ENCODE measurements at places on chromosomes 6 and 20.

DNA sequence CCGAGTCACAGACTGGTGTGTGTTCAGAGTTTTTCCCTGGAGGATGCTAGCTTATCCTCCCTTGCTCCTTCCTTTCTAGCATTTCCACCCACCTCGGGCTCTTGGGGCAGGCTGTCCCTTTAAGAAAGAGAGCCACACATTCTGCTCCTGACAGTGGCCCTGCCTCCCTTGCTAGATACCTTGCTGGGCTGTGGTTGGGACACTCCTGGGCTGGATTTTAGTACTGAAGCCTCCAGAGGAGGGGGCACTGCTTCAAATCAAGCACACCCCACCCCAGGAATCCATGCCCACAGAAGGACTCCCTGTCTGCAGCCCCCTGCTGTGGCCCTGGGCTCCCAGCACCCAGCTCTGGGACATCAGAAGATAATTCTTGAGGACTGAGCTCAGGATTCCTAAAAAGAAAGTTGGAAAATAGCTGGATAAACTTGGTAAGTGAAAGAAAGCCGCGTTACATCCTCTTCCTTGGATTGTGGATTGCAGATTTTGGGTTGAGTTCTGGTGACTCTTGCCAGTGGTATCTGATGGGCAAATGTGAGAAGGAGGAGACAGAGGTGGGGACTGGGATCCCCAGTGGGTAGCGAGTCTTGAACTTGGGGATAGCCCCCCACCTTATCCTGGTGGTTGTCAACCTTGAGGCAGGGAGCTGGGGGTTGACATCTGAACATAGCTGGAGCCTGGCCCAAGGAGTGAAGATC lies 29.0 kb downstream of the DAAM2 start:
- no peak for DNase-seq

DNA sequence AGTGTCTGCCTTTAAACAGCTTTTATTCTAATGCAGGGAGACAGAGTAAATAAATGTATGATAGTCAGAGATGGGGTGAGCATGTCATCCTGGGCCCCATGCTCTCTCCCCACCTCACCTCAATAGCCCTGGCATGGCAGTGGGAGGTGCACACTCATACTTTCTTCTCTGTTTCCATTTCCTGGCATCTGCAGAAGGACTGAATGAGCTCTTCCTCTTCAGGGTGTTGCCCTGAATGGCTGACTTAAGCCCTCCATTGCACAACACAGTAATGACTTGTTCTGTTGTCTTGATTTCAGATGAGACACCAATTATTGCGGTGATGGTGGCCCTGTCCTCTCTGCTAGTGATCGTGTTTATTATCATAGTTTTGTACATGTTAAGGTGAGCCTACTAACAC lies 57.0 kb upstream of the GNRH2 start:
- DNase-seq = no peak

DNA sequence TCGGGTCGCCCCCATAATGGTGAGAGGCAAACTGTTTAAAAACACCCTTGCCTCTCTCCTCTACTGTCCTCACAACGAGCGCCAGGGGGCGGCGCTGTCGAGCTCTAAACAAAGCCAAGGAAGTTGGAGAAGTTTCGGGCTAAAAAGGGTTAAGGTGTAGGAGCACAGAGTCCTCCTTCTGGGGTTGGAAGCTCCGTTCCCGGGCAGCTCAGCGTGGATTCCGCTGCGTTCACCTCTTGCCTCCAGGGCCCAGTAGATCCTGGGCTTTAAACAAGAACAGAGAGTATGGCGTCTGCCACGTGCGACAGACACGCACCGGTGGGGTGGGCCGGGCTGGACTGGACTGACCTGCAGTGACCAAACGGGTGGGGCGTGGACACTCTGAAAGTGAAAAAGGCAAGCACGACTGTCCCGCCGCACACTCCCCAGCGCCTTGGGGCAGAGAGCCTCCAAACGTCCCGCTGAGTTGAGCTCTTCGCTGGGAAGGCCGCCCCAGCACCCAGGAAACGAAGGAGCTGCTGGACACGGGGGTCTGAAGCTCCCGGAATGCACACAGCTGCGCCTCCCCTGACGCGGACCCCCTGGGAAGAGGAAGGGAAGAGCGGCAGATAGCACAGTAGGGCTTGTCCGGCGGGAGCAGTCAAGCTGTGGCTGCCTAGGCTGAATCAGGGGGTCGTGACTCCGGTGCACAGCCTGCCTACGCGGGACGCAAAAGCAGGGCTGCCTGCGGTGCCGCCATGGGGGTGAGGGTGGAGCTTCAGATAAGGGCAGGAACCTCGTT lies 1.6 kb upstream of the THBD start:
- no peak for DNase-seq

GRCh38 chr6:123909989-123910388 lies 106.3 kb downstream of the NKAIN2 start:
- DNase-seq = no peak

DNA sequence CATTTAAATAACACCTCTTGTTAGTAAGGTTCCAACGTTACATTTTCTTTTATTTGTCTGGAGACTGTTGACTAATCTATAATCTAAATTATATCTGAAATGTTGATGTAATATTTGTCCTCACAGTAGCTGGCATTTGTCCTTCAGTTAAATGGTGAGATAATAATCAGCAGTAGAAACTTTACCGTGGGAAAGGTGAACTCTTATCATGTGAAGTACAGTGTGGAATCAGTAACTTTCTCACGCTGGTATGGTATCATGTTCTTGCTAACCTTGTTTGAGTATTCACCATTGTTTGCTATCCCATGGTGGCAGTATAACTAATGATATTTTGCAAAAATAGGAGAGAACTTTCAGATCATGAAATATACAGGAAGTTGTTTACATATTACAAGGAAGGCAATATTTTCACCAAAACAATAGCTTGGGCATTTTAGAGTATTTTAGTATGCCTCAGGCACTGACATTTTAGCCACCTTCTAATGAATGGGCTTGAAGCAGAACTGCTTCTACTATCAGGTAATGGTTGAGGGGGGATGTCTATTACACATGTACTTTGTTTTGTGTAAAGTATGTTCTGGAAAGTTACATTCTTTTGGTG lies 4.8 kb downstream of the GMNN start:
- no peak for DNase-seq

- no peak for DNase-seq
These were observed 167.5 kb upstream of the PLCB4 start for GRCh38 chr20:8901237-8902025.

GRCh38 chr6:64680446-64680845 lies 1026.6 kb downstream of the EYS start:
- DNase-seq = no peak

GRCh38 chr20:8291200-8291599 lies 159.1 kb downstream of the PLCB1 start:
- DNase-seq = no peak
